ENCODE measurements at places on chromosomes 13 and 19. TPM values are rescaled to one million over a fixed set of nuclear protein-coding genes. Genes with fewer than 3 reads are reported as not detected.

PARP4 gene
- total RNA-seq = 77.6 TPM

MEF2B gene
- 2.3 TPM for total RNA-seq

CYP4F22 gene
- total RNA-seq = not detected

GRCh38 chr19:29952177-29952576, 10.1 kb downstream of the URI1 start:
- peaks cover 7% of the 10 kb centered on the region for H3K36me3 ChIP-seq
- H3K4me1 ChIP-seq = peaks cover 21% of the 10 kb centered on the region
- no peak overlapping the region for H3K4me3 ChIP-seq
- no peaks in the 10 kb centered on the region for H3K27me3 ChIP-seq

KLK15 gene
- not detected for total RNA-seq

DNA sequence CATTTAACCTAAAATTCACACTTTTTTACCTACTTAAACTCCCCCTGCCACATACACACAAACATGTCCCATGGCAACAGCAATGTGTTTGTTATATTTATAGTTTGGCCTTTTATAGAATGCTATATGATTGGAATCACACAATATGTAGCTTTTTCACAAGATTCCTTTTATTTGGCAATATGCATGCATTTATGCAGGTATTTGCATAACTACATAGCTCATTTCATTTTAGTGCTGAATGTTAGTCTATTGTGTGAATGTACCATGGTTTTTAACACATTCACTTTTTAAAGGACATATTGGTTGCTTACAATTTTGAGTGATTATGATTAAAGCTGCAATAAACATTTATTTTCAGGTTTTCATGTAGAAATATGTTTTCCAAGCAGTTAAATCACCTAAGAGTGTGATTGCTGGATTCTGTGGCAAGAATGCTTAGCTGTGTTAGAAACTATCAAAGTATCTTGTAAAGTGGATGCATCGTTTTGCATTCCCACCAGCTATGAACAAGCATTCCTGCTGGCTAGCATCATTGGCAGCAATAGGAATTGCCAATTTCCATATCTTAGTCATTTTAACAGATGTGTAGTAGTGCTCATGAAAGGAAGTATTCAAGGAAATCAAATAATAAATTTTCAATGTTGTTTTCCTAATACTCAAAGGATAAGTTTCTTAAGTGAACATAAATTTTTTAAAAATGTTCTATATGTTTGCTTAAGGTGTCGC, 557.0 kb downstream of the SLITRK1 start:
- DNase-seq = no peak
- H3K36me3 ChIP-seq = no peaks in the 10 kb centered on the region
- H3K4me3 ChIP-seq = no peak overlapping the region
- H3K4me1 ChIP-seq = no peaks in the 10 kb centered on the region

DNA sequence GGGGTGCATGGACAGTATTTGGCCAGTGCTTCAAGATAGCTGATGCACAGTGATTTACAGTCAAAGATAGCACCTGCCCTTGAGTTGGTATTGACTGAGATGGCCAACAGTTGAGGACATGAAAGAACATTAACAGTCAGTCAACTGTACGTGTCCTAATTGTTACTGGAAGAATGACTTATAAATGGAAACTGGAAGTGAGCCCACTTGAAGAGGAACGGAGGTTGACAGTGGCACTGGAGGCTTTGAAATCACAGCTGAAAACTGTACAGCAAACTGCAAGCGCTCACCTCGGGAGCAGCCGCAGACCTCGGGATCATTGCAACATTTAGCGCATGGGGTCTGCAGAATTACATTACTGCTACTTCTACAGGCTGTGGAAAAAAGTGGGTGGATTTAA, 77.1 kb downstream of the GGACT start:
- no peak for DNase-seq
- H3K4me3 ChIP-seq = no peak overlapping the region
- H3K36me3 ChIP-seq = no peaks in the 10 kb centered on the region
- no peak overlapping the region for H3K27ac ChIP-seq
- H3K27me3 ChIP-seq = no peaks in the 10 kb centered on the region

ZNF112 gene
- total RNA-seq = 5.7 TPM

DNA sequence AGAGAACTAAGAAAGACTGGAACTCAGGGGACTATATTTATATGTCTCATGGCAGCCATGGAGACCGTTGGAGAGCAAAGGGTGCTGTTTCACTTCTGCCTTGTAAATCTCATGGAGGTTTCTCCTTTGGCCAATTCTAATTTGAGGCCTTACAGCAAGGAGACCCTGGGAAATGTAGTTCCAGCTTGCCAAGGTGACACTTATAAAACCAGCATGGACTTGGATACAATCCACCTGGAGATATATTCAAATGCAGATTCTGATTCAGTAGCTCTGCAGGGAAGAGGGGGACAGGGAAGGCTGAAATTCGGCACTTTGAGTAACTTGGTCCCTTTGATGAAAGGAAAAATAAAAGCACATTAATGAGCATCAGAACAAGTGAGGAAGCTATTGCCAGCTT, 90.0 kb downstream of the OXGR1 start:
- DNase-seq = no peak
- no peaks in the 10 kb centered on the region for H3K36me3 ChIP-seq
- H3K4me1 ChIP-seq = no peaks in the 10 kb centered on the region
- H3K4me3 ChIP-seq = no peak overlapping the region
- H3K27ac ChIP-seq = no peak overlapping the region

DNA sequence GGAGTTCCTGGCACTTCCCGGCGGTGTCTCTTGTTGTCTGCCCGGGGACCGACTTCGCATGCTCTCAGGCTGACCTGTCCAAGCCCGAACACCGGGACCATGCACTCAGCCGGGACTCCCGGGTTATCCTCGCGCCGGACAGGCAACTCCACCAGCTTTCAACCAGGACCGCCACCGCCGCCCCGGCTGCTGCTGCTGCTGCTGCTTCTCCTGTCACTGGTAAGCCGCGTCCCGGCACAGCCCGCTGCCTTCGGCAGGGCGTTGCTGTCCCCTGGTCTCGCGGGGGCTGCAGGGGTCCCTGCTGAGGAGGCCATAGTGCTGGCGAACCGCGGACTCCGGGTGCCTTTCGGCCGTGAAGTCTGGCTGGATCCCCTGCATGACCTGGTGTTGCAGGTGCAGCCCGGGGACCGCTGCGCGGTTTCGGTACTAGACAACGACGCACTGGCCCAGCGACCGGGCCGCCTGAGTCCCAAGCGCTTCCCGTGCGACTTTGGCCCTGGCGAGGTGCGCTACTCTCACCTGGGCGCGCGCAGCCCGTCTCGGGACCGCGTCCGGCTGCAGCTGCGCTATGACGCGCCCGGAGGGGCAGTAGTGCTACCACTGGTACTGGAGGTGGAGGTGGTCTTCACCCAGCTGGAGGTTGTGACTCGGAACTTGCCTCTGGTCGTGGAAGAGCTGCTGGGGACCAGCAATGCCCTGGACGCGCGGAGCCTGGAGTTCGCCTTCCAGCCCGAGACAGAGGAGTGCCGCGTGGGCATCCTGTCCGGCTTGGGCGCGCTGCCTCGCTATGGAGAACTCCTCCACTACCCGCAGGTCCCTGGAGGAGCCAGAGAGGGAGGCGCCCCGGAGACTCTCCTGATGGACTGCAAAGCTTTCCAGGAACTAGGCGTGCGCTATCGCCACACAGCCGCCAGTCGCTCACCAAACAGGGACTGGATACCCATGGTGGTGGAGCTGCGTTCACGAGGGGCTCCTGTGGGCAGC, 661 bp downstream of the FREM2 start:
- H3K36me3 ChIP-seq = peaks cover 20% of the 10 kb centered on the region
- no peaks in the 10 kb centered on the region for H3K27me3 ChIP-seq
- H3K27ac ChIP-seq = peak overlapping the region; percentile 33
- H3K4me1 ChIP-seq = peaks cover 8% of the 10 kb centered on the region
- H3K4me3 ChIP-seq = peak overlapping the region; percentile 79

All from Calu3 (cell line).